ENCODE measurements at places on chromosomes 7 and 10. TPM values are rescaled to one million over a fixed set of nuclear protein-coding genes. Genes with fewer than 3 reads are reported as not detected.
A peak's percentile ranks its signal among the peaks of the same experiment; 100 is the strongest.

DNA sequence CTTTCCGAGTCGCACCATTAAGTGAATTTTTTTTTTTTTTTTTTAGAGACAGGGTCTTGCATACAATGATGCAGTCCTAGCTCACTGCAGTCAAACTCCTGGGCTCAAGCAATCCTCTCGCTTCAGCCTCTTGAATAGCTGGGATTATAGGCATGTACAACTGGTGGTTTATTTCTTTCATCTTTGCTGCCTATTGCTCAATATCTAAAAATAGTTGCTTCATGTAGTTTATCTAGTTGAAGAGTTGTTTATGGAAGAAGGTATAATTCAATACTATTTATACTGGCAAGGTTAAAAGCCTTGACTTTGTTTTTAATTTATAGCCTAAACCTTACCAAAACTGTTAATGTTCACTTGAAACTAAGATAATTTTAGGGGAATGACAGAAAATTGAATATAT, 66.9 kb downstream of the SEMA3D start:
- no peak for ATAC-seq

DNA sequence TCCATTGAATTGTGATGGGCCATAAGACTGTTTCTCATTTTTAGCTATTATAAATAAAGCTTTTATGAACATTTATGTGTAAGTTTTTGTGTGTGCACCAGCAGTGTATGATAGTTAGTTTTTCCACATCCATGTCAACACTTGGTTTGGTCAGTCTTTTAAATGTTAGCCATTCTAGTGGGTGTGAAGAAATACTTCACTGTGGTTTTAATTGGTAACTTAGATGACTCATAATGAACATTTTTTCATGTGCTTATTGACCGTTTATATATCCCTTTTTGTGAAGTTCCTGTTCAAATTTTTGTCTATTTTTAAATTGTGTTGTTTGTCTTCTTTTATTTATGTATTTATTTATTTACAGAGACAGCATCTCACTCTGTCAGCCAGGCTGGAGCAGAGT, 23.6 kb upstream of the PDK4 start:
- no peak for ATAC-seq

The TAC1 gene
- total RNA-seq, result 3.0 TPM

DNA sequence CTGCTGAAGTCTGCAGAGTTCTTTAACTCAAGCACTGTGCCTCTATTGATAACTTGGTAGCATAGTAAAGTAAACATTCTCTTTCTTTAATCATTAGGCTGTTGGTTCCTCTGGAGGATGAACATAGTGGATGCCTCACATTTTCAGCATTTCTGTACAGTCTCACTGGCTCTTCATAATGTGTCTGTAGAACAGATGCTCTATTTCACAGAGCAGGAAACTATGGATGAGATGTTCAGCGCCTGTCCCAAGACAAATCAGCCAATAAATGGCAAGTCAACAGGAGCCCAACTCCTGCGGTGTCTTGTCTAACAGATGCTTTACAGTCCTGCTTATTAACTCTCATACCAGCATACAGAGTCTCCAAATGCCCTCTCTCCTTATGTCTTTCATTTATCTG, 36.5 kb downstream of the NRBF2 start:
- no peak for ATAC-seq

The PHYH gene
- 53.4 TPM for total RNA-seq

DNA sequence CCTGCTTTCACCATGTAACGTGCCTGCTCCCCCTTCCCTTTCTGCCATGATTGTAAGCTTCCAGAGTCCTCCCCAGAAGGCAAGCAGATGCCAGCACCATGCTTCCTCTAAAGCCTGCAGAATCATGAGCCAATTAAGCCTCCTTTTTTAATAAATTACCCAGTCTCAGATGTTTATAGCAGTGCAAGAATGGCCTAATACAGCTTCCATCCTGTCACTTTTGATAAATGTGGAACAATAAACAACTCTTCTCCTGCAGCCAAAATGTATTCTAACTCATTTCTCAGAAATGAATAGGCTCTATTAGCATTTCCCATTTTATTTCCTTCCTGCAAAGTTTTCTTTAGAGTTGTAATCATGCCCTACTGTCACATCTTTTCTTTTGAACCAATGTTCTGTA, 43.4 kb downstream of the C7orf25 start:
- no peak for ATAC-seq

The FAM24B gene
- total RNA-seq, result 2.6 TPM

- ATAC-seq, result no peak
Measured at GRCh38 chr7:108164342-108164741, 34.2 kb upstream of the LAMB4 start.

The KLF14 gene
- total RNA-seq, result 0.08 TPM

The ZNF804B gene
- not detected for total RNA-seq

- ATAC-seq, result no peak
Measured at GRCh38 chr7:93737953-93738352, 152.6 kb downstream of the TFPI2 start.

GRCh38 chr7:16708980-16709379, 44.6 kb upstream of the TSPAN13 start:
- ATAC-seq, result peak; percentile 68

- ATAC-seq, result no peak
Measured at GRCh38 chr7:51262796-51263531, 53.6 kb downstream of the COBL start.

The ADAM8 gene
- 6.6 TPM for total RNA-seq

DNA sequence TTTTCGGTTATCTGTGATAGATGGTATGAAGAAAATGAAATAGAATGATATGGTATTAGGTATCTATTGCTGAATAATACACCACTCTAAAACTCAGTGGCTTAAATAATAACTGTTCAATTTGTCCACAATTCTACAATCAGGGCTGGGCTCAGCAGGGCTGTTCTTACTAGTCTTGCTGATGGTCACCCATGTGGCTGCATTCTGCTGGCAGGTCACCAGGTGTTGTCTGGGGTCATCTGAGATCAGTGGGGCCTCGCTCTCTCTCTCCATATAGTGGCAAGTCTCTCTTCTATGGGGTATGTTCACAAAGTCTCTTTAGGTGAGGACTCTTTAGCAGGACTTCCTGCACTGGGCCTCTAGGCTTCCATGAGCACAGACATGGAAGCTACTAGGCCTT, 130.4 kb upstream of the SORCS3 start:
- no peak for ATAC-seq

- ATAC-seq, result no peak
Measured at GRCh38 chr10:129005080-129005479, 462.0 kb upstream of the MGMT start.

DNA sequence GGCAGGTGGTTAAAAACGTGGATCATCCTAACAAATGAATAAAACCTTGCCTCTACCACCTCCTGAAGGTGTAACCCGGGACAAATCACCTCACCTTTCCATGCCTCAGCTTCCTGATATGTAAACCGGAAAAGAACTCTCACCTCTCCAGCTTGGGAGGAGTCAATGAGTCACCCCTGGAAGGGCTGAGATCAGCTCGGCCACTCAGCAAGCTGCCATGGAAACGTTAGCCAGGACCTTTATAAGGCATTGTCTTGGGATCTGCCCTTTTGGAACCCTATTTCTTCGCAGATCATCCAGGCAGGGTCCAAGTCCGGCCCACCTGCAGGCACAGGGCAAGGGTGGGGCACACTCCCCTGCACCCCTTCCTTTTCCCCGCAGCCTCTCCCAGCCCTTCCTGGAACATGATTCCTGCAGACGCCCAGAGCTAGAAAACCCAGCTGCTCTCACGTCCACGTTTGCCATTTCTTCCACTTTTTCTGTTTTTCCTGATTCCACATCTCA, 81.6 kb upstream of the PFKP start:
- no peak for ATAC-seq

DNA sequence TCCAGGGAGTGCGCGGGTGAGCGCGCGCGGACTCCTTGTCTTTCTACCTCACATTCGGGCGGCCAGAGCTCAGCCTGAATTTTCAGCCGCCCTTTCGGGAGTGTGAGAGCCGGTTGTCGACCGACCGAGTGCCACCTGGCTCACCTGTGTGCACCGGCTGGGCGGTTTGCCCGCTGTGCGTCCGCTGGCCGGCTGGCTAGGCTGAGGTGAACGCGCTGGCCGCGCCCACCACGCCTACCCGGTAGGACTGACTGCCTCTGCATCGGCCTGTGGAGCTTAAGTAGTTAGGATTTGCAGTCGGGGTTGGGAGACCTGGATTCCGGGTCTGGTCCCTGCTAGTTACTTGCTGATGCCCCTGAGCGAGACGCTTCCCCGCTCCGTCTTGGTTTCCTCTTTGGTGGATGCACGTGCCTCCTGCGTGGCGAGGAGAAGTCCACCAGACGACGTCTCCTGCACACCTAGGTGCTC, 553 bp downstream of the TSPAN15 start:
- ATAC-seq, result peak; percentile 23

DNA sequence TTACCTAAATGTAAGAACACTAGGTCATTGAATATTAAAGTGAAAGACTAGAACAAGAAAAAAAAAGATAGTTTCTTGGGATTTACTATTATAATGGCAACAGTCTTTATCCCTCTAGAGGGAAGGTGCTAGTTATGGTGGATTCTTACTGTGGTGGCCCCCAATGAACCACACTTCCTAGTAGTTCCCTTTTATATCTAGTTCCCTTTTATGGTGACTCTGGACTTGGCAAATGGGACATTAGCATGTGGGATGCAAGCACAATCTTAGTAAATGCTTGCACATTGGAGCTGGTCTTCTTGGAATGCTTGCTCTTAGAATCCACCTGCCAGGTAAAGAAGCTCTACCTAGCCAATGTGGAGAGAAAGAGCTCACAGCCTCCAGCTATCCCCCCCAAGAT, 430.2 kb downstream of the LRMDA start:
- ATAC-seq, result no peak
